ENCODE measurements at places on chromosomes 1 and 21. TPM values are rescaled to one million over a fixed set of nuclear protein-coding genes. Genes with fewer than 3 reads are reported as not detected.

DNA sequence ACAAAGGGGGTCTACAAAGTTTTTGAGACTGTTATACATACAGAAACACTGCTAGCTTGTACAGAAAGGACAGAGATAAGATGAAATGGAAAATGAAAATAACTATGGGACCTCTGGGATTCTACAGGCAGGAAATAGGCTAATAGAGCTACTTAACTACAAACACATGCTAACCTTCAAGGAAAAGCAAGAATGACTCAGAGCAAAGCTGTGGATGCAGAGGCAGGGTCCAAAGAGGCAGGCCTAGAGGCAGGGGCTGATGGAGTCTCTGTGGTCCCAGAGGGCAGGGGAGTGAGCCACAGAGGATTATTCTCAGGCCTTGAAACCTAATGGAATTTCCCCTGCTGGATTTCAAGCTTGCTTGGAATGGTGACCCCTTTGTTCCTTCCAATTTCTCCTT is 18.7 kb upstream of the GOLT1A start:
- ATAC-seq, result no peak

The LPAR3 gene
- 0.87 TPM for total RNA-seq

- ATAC-seq, result no peak
Measured at GRCh38 chr21:46393941-46394594, 64.6 kb upstream of the DIP2A start.

The SFN gene
- 0.21 TPM for total RNA-seq

The GJB3 gene
- 8.6 TPM for total RNA-seq

- no peak for ATAC-seq
Measured at GRCh38 chr1:76501136-76501535, 366.1 kb upstream of the ST6GALNAC5 start.

DNA sequence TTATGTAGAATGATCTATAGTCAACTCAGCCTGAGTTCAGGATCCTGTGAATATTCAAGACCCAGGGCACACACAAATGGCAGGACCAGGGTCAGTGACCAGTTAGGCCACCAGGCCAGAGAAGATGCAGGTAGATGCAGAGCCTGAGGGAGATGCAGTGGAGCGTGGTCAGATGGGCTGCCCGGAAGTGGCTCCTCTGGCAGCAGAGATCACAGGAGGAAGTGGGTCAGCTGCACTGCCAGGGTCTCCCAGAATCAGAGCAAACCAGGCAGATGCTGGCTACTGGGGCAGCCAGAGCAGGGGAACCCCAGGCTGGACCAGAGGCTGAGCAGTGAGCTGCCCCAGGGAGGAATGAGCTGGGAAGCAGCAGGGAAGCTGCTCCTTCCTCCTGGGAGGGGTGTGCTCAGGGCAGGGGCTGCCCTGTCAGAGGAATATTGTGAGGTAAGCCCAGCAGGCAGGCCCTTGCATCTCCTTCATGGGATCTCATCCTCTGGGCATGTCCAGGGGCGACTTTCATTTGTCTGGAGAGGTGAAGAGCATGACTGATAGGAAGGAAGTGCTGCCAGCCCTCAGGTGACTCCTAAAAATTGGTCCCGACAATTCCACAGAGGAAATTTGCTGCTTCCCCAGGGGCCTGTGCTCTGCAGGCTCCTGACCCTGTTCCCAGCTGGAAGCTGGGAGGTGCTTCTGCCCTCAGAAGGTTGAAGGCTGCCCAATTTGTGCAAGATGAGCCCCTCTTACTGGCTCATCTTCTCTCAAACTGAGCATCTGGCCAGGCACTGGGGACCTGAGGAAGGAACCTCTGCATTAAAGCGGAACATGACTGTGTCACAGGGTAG is 49.3 kb downstream of the STUM start:
- no peak for ATAC-seq

GRCh38 chr1:65362545-65362944 is 53.2 kb downstream of the DNAJC6 start:
- ATAC-seq, result no peak

DNA sequence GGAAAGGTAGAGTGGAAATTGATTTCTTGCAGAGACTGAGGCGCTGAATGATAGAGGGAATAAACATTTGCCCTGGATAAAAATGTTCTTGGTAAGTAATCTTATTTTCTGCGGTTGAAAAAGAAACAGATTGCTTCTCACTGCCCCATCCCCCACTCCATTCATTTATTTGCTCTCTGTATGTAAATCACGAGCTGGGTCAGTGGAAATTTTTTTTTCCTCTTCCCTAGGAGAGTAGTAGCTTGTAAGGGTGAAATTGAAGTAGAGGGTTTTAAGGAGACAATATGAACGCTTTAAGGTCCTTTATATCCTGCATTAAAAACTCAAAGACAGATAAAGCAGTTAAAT is 1.4 kb upstream of the BRINP3 start:
- ATAC-seq, result peak; percentile 47

DNA sequence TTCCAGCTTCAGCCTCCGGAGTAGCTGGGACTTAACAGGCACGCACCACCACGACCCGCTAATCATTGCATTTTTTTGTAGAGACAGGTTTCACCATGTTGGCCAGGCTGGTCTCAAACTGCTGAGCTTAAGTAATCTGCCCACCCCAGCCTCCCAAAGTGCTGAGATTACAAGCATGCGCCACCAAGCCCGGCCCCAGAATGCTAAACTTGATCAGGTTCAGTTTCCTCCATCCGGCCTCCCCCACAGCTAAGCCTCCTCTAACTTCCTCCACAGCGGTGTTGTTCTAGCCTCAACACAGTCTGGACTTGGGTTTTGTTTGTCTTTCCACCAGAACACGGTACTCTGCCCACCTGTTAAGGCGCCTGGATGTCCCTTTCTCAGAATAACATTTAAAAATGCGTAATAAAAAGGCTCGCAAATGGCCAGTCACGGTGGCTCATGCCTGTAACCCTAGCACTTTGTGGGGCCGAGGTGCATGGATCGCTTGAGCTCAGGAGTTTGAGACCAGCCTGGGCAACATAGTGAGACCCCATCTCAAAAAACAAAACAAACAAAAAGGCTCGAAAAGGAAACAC is 2.4 kb downstream of the PARP1 start:
- ATAC-seq, result no peak

DNA sequence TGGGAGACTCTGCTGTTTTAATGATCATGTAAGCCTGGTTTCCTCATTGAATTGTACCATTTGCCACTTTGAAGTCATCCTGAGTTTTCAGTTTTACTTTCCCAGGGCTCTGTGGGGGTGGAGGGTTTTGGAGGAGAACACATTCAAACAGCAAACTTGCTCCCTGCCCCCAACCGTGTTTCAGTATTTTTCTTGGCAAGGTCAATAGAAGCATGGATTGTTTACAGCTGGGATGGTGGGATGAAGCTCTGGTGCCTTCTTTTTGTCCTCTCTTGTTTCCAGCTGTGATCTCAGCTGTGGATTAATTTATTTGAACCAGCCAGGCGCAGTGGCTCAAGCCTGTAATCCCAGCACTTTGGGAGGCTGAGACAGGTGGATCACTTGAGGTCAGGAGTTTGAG is 54.3 kb upstream of the SERBP1 start:
- ATAC-seq, result no peak

DNA sequence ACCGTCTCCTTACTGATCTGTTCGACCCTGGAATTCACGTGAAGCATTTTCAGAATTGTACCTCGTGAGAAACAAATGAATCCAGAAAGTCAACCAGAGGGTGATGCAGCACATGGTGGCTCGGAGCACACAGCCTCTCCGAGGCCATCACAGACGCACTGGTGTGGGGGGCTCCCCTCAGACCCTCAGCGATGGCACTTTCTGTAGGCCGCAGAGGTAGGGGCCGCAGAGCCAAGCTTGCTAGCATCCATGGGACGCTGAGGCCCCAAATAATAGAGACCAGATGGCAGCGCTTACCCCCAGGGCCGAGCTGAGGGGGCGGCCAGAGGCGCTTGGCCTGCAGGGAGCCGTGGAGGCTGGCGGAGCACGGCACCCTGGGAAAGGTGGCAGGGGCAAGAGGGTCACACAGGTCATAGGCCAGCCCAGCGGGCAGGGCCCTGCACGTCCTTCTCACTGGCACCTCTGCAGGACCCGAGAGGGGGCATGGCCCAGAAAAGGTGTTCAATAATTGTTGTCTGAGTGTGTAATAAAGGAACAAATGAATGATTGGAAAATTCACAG is 28.1 kb upstream of the COL6A2 start:
- no peak for ATAC-seq

DNA sequence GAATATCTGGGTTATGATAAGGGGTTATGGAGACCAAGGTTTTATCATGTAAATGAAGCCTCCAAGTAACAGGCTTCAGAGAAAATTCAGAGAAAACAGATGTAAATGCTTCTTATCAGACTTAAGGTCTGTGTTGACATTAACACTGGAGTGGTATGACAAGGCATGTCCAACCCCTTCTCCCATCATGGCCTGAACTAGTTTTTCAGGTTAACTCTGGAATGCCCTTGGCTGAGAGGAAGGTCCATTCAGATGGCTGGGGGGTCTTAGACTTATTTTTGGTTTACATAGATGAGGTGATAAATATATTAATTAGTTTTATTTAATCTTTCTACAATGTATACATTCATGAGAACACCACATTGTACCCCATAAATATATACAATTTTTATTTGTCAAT is 399.6 kb downstream of the TBX15 start:
- ATAC-seq, result no peak

- ATAC-seq, result no peak
Measured at GRCh38 chr1:223721658-223722607, 9.6 kb downstream of the CAPN2 start.

DNA sequence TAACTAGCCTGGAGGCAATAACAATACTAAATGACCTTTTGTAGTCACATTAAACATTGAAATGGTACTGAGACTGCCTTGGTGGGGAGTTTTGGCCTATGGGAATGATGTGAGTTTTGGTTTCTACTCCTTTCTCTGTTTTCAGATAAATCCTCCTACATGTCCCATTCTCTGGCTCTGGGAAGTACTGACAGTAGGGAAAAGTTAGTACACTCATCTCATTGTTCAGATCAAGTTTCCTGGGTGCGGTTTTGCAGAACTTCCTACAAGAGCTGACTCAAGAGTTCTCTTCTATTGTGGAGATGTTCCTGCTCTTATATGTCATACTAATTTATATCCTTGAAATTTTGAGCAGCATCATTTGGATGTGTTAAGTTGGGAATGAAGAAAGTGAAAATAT is 74.2 kb upstream of the MACF1 start:
- peak; percentile 86 for ATAC-seq

The RGS8 gene
- 12.1 TPM for total RNA-seq

DNA sequence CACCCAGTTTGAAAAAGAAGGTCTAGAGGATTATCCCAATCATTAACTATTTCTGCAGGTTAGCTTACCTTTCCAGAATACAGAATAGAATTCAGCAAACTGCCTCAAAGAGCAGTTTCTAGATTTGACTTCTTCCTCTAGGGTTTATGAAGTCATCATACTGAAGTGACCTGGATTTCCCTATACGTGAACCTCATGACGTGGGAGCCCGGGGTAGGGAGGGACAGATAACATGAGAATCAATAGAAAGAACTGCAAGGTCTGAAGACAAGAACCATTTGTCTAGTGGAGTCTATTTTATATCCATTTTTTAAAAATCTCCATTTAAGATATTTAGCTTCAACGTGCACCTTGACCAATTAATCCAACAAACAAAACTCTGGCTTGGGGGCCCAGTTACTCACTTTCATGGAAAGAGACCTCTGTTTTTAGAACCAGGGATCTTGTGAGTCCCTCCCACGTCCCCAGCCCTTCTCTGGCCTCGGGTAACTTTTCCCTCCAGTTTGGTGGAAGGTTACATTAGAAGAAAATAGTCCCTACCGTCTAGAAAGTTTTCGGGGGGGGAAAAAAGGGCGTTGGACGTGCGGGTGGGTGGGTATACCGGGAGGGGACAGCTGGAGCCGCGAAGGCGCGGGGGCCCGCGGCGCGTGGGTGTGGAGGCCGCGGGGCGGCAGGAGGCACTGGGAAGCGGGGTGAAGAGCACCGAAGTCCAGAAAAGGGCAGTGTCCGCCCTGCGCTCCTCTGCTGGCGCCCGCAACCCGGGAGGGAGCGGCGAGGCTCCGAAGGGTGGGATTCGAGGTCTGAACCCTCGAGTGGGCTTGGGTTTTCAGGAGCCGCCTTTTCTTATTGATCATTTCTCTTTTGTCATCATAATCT is 13.8 kb upstream of the POGZ start:
- peak; percentile 51 for ATAC-seq

GRCh38 chr1:51551848-51552296 is 32.8 kb upstream of the EPS15 start:
- ATAC-seq, result no peak

The AIRE gene
- total RNA-seq, result 1.6 TPM

All from motor neuron (in vitro differentiated cells).